Activated CD4-positive, alpha-beta T cell treated with anti-CD3 and anti-CD28 coated beads, Interleukin-2, amount 10 ng/mL, durations not matched to agents 7 days and 5 days (primary cell): ENCODE measurements at places on chromosomes 5 and 9. TPM values are rescaled to one million over a fixed set of nuclear protein-coding genes. Genes with fewer than 3 reads are reported as not detected.
A peak's percentile ranks its signal among the peaks of the same experiment; 100 is the strongest.

GRCh38 chr5:77774981-77775789 is 954 bp downstream of the TBCA start:
- H3K27ac ChIP-seq = peak overlapping the region; percentile 96
- no peak for DNase-seq
- H3K4me1 ChIP-seq = peaks cover 53% of the 10 kb centered on the region
- H3K36me3 ChIP-seq = peaks cover 28% of the 10 kb centered on the region

The IFNE gene
- total RNA-seq = not detected

The CCNO gene
- not detected for total RNA-seq

DNA sequence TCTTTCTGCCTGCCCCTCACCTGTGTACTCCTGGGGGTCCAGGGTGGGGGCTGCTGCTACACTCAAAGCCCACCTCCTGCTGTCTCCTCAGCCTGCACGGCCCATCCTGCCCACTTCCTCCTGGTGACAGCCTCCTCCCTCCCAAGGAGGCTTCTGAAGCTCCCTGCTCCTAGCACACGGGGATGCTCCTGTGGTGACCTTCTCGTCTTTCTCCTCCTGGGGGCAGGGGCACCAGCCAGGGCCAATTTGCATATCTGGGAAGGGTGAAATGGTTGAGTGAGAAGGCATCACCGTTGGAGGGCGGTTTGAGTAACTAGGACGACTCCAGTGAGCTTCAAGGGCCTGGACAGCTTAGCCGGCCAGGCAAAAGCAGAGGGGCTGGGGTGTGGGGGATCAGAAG is 51.9 kb upstream of the COL5A1 start:
- no peak overlapping the region for H3K4me3 ChIP-seq
- no peaks in the 10 kb centered on the region for H3K27me3 ChIP-seq
- H3K36me3 ChIP-seq = no peaks in the 10 kb centered on the region
- H3K27ac ChIP-seq = no peak overlapping the region
- H3K4me1 ChIP-seq = no peaks in the 10 kb centered on the region
- no peak for DNase-seq

- peak overlapping the region; percentile 78 for H3K27ac ChIP-seq
- H3K4me3 ChIP-seq = no peak overlapping the region
- peaks cover 33% of the 10 kb centered on the region for H3K4me1 ChIP-seq
- H3K36me3 ChIP-seq = no peaks in the 10 kb centered on the region
Measured at GRCh38 chr5:58891086-58891970, 308.5 kb downstream of the RAB3C start.

The ANKRD20A1 gene
- total RNA-seq = 0.64 TPM

The MOB3B gene
- 0.62 TPM for total RNA-seq

DNA sequence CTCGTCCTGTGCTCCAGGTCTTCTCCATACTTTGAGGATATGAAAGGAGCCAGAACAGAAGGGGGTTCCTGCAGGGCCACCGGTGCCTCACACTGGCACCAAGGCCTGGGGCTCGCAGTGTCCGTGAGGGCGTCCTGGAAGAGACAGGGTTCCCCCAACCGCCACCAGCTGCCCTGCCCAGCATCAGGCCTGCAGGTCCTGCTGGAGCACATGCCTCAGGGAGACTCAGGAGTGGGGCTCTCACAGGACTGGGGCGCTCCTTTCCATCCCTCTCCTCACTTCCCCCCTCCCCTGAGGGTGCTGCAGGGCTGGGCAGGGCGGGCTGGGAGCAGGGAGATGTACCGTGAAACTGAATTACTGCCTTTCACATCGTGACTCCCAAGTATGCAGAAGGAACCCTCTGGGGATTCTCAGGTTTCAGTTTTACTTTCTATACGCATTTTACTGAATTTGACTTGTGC is 31.7 kb downstream of the CEP72 start:
- no peak for DNase-seq
- no peaks in the 10 kb centered on the region for H3K4me1 ChIP-seq
- H3K27ac ChIP-seq = no peak overlapping the region
- H3K4me3 ChIP-seq = no peak overlapping the region

The LMX1B gene
- total RNA-seq = not detected

DNA sequence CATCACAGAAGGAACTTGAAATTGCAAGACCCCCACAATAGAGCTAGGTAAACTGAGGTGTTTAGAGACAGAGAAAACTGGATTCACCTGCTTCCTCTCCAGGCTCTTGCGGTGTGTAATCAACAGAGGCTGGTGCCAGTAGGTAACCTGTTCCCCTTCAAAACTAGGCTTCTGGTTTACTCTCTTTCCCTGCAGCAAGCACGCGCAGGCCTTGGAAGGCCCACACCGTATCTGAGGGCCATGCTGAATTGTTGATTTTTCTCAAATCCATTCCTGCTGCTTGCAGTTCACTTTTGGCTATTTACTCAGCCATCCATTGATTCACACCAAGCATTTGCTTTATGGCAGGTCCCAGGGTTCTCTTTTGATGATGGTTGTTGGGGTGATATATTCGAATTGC is 667 bp upstream of the FRRS1L start:
- no peak overlapping the region for H3K27ac ChIP-seq
- H3K4me1 ChIP-seq = peaks cover 10% of the 10 kb centered on the region
- no peak overlapping the region for H3K4me3 ChIP-seq
- peaks cover 71% of the 10 kb centered on the region for H3K27me3 ChIP-seq
- H3K36me3 ChIP-seq = peaks cover 5% of the 10 kb centered on the region

GRCh38 chr5:116616876-116617275 is 42.3 kb upstream of the SEMA6A start:
- H3K4me3 ChIP-seq = no peak overlapping the region
- H3K27me3 ChIP-seq = no peaks in the 10 kb centered on the region
- no peak overlapping the region for H3K27ac ChIP-seq

DNA sequence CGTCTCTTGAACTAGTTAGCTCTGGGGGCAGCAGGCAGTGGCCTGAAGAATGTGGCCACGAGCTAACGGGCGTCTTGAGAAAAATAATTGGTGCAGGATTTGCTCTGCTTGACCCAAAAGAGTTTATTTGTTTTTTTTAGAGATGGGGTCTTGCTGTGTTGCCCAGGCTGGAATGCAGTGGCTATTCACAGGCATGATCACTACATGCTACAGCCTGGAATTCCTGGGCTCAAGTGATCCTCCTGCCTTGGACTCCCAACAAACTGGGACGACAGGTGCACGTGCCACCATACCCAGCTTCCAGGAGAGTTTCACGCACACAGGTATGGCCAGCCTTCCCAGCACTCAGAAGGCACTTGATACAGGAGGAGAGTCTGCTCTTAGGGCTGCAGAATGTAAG is 203.8 kb downstream of the MLLT3 start:
- peaks cover 34% of the 10 kb centered on the region for H3K36me3 ChIP-seq
- no peak overlapping the region for H3K4me3 ChIP-seq
- H3K4me1 ChIP-seq = peaks cover 33% of the 10 kb centered on the region
- DNase-seq = no peak
- no peak overlapping the region for H3K27ac ChIP-seq

DNA sequence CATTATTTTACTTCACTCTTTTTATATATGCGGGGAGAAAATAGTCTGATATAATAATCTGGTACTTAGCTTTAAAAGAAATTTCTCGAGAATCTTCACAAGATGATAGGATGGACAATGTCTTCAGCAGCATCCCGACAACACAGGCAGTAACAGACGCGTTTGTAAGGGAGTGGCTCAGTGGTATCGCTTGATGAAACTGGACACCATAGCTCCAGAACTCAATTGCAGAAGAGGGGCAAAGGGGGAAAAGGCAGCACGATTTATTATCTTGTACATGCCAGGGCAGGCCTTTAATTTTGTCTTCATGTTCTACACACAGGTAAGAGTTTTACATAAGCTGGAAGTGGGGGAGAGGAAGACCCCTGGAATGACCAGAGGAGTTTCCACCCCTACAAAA is 15.7 kb downstream of the IL4 start:
- no peak overlapping the region for H3K4me3 ChIP-seq
- peaks cover 4% of the 10 kb centered on the region for H3K27me3 ChIP-seq
- no peak for DNase-seq
- no peak overlapping the region for H3K27ac ChIP-seq
- peaks cover 40% of the 10 kb centered on the region for H3K4me1 ChIP-seq
- peaks cover 8% of the 10 kb centered on the region for H3K36me3 ChIP-seq

The DNAH5 gene
- total RNA-seq = not detected

The CDC20B gene
- total RNA-seq = not detected

The PCDHA3 gene
- total RNA-seq = not detected

The TRIM7 gene
- total RNA-seq = 0.29 TPM

DNA sequence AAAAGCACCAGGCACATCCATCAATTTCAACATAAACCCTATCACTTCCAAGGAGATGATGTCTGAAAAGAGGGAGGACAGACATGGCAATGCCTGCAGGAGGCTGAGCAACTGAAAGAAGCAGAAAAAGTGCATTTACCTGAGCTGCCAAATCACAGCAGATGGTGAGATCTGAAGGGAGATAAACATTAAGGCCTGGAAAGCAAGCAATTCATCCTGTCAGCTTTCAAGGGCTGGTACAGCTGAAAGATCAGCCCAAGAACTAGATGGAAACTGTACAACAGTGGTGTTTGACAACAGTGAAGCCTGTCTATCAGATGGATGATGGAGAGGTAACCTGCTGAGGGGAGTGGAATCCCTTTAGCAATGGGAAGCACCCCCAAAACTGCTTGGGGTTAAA is 433.2 kb upstream of the ZNF608 start:
- H3K4me3 ChIP-seq = no peak overlapping the region
- DNase-seq = no peak
- H3K4me1 ChIP-seq = no peaks in the 10 kb centered on the region

- H3K4me1 ChIP-seq = no peaks in the 10 kb centered on the region
- no peaks in the 10 kb centered on the region for H3K36me3 ChIP-seq
- H3K27me3 ChIP-seq = no peaks in the 10 kb centered on the region
- DNase-seq = no peak
- H3K27ac ChIP-seq = no peak overlapping the region
Measured at GRCh38 chr5:23204111-23204510, 303.3 kb upstream of the PRDM9 start.

The SLC6A7 gene
- total RNA-seq = not detected

- no peak overlapping the region for H3K4me3 ChIP-seq
- no peaks in the 10 kb centered on the region for H3K27me3 ChIP-seq
- no peaks in the 10 kb centered on the region for H3K36me3 ChIP-seq
- no peak for DNase-seq
- H3K27ac ChIP-seq = no peak overlapping the region
Measured at GRCh38 chr9:98218562-98219363, 26.3 kb upstream of the CORO2A start.

GRCh38 chr5:113034182-113034773 is 57.7 kb downstream of the DCP2 start:
- DNase-seq = no peak
- no peak overlapping the region for H3K4me3 ChIP-seq
- H3K27ac ChIP-seq = no peak overlapping the region
- no peaks in the 10 kb centered on the region for H3K27me3 ChIP-seq

The NDUFS6 gene
- total RNA-seq = 20.8 TPM

DNA sequence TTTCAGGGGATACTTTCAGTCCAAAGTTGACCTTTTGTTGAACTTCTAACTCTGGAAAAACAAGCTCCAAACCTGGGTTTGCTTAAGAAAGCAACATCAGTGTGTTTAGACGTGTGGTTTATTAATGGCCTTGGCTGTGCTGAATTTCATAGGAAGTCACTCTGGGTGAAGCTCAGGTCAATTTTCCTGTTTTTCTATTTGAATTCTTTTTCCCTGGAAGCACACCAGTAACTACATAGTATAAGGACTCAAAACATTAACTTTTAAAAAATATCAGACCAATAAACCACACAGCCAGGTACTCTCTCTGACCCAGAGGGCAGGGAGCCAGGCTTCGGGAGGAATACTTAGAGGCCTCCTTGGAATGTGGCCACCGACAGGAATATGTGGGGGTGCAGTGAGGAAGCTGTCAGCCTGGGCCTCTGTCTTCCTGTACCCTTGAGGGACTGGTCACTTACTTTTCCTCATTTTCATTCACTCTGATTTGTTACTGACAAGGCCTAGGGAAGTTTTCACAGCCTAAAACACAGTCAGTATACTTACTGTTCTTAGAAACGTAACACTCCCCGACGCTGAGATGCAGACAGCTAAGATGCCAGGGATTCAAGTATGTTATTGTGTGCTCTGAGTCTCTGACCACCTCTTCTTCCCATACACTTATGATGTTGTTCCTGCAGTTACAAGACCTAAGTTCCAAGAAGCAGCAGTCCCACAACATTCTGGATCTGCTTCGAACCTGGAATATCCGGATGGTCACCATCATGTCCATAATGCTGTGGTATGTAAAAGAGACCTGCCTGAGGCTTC is 18.9 kb downstream of the SLC22A5 start:
- H3K27me3 ChIP-seq = no peaks in the 10 kb centered on the region
- H3K4me1 ChIP-seq = peaks cover 72% of the 10 kb centered on the region
- H3K4me3 ChIP-seq = no peak overlapping the region

The ATOX1 gene
- total RNA-seq = 48.1 TPM

DNA sequence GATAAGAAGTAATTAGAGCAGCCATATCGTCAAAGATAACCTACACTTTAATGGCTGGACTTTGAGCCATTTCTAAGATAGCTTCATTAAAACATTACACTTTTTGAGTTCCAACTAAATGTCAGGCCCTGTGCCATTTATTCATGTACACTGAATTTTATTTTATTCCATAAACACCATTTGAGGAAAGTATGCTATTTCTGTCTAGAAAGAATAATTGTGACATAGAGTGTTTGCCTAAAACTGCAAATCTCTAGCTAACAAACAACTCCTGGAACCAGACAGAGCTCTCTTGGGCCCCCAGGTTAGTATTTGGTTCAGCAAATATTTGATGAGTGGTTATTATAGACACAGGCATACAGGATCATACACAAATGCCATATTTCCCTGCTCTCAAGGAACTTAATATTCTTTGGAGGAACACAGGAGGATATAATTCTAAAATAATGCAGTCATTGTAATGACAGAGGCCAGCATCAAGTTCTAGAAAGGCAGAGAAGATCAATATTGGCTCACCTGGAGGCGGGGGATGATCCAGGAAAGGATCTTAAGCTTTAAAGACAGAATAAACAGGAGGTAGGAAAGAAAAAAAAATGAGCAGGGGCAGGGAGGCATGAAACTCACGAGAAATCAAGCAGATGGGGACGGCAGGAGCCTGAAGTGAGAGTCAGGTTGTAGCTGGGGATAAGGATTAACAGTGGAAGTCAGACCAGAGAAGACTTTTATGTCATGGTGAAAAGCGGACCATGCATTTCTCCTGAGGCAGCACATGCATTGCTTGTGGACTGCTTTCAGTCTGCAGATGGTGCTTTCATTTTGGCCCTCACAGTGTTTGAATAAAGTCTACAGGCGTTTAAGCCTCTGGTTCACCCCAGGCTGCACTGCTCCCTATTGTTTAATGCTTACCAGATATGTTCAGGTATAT is 127.7 kb downstream of the GCNT1 start:
- H3K27me3 ChIP-seq = peaks cover 2% of the 10 kb centered on the region
- no peak overlapping the region for H3K4me3 ChIP-seq
- DNase-seq = no peak
- no peaks in the 10 kb centered on the region for H3K4me1 ChIP-seq
- H3K36me3 ChIP-seq = no peaks in the 10 kb centered on the region

- H3K4me1 ChIP-seq = no peaks in the 10 kb centered on the region
- H3K27me3 ChIP-seq = peaks cover 29% of the 10 kb centered on the region
- no peak overlapping the region for H3K4me3 ChIP-seq
Measured at GRCh38 chr5:168328814-168329213, 37.4 kb downstream of the WWC1 start.

The F2RL1 gene
- total RNA-seq = 0.27 TPM

GRCh38 chr5:8270246-8270645 is 401.3 kb downstream of the MTRR start:
- no peaks in the 10 kb centered on the region for H3K27me3 ChIP-seq
- H3K36me3 ChIP-seq = no peaks in the 10 kb centered on the region
- DNase-seq = no peak

The MELK gene
- total RNA-seq = 66.0 TPM
